HT1080 (cell line): ENCODE measurements at places on chromosomes 3 and 15. TPM values are rescaled to one million over a fixed set of nuclear protein-coding genes. Genes with fewer than 3 reads are reported as not detected.

GRCh38 chr15:86077070-86077469 is 2.6 kb upstream of the AGBL1 start:
- DNase-seq = no peak

Gene SLC28A1
- total RNA-seq = not detected in 2 replicates

GRCh38 chr3:195693428-195694216 is 27.2 kb upstream of the MUC20 start:
- DNase-seq = no peak

- peak; percentile 44 for DNase-seq
These were observed 72.4 kb downstream of the TBC1D2B start for GRCh38 chr15:78004919-78005634.

Gene IMPG2
- total RNA-seq = 0.03 TPM in 1 of 2 replicates, not detected in the other

Gene GATM
- total RNA-seq = not detected in 2 replicates

GRCh38 chr3:186789554-186790260 is 6.3 kb downstream of the EIF4A2 start:
- no peak for DNase-seq

DNA sequence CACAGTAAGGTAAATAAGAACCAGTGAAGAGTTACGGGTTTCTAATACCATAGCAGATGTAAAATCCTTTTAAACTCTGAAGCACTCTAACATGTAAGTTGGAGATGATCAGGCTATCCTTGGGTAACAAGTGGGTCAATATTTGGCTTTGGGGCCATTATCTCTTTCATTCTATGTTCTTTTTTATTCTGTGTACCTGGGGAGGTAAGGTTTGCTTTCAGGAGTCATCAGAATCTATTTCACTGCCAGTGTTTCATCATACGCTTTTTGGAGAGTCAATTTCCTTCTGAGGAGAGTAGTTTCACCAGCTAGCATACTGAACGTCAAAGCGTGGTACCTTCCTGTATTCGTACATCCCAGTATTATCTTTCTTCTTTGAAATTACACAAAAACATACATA is 166.5 kb downstream of the GMNC start:
- DNase-seq = no peak

Gene EAF2
- 2.1 and 3.7 TPM in 2 replicates for total RNA-seq
